M059J (cell line): ENCODE measurements at places on chromosomes 1 and 21.

DNA sequence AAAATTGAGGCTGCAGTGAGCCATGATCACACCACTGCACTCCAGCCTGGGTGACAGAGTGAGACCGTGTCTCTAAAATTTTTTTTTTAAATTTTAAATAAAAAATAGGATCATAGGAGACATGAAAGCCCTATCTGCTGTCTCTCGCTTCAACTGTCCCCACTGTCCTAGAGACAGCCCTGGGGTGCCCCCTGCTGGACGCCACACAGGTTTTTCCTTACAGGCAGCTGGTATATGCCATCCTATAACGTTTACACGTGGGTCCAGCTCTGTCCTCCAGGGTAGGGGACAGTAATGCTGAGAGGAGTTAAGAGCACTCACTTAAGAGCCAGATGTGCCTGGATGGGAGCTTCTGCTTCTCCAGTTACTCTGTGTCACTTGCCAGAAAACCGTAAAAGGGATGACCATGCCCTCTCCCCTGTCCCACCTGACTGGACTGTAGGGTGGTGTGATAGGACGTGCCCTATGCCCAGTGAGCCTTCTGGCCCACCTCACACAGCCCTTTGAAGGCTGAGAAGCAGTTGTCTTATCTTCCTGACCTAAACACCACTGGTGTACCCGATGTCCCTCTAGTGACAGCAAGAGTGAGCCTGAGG lies 8.5 kb downstream of the FBXO2 start:
- peak; percentile 74 for DNase-seq

DNA sequence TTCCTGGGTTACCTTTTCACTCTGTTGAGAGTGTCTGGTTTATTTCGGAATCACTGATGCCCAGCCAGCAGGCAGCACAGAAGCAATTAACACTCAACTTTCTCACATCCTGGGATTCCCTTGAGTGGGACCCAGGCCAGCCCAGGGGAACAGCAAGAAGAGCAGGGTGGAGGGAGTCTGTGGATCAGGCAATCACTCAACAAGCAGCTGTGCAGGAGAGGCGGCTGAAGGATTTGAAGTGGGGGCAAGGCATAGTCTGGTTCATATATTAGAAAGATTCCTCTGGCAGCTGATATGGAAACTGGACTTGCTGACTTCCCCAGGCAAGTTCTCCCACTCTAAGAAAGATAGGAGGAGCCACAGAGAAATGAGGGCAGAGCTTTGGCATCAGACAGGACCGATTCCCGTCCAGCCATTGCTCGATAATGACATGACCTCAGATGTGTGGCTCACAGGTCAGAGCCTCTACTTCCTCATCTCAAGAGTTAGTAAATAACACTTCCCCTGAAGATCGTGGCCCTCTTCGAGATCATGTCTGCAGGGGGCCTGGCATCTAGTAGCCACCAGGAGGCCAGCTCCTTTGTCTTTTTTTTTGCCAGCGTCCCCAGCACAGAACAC lies 12.4 kb downstream of the EPHA8 start:
- no peak for DNase-seq

DNA sequence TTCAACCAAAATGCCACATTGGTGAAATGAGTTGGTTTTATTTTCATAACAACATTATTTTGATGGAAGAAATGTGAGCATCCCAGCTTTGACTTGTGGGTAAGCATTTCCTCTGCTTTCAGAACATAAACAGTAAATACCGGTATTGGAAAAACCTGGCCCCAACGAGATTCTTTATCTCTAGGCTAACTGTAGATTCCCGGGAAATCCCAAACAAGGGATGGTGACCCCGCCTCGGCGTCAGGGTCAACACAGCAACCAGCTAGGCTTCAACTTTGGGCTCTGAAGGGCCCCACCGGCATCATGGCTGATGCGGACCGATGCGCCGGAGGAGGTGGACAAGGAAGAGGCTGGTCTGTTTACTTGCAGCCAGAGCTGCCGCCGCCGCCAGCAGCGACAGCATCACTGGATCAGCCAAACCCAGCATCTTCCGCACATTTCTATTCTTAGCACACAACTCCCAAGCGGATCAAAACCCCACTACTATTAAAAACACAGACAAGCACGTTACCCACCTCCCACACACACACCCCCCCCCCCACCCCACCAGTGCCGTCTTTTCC lies 1.1 kb downstream of the AKT3 start:
- DNase-seq = peak; percentile 70

GRCh38 chr21:45577801-45578175 lies 35.5 kb upstream of the SLC19A1 start:
- DNase-seq = no peak

DNA sequence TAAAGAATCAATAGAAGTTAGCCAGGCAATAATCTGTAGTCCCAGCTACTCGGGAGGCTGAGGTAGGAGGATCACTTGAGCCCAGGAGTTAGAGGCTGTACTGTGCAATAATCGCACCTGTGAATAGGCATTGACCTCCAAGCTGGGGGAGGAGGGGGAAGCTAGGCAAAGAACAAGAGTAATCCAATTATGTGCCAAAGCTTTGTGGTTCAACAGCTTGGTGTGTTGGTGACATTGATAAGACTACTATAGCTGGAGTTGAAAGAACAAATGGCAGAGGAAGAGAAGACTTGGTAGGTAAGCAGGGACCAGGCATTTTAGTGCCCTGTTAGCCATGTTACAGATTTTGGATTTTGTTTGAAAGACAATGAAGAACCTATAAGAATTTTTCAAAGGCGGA lies 2.1 kb upstream of the TMCO2 start:
- no peak for DNase-seq

- DNase-seq = no peak
Observed at GRCh38 chr1:54987919-54988705, 7.7 kb downstream of the TMEM61 start.

GRCh38 chr1:210944252-210944651 lies 189.7 kb downstream of the KCNH1 start:
- no peak for DNase-seq
